ENCODE measurements at places on chromosomes 12 and 14.

GRCh38 chr12:61161961-61162360 is 1098.2 kb upstream of the USP15 start:
- DNase-seq: no peak

DNA sequence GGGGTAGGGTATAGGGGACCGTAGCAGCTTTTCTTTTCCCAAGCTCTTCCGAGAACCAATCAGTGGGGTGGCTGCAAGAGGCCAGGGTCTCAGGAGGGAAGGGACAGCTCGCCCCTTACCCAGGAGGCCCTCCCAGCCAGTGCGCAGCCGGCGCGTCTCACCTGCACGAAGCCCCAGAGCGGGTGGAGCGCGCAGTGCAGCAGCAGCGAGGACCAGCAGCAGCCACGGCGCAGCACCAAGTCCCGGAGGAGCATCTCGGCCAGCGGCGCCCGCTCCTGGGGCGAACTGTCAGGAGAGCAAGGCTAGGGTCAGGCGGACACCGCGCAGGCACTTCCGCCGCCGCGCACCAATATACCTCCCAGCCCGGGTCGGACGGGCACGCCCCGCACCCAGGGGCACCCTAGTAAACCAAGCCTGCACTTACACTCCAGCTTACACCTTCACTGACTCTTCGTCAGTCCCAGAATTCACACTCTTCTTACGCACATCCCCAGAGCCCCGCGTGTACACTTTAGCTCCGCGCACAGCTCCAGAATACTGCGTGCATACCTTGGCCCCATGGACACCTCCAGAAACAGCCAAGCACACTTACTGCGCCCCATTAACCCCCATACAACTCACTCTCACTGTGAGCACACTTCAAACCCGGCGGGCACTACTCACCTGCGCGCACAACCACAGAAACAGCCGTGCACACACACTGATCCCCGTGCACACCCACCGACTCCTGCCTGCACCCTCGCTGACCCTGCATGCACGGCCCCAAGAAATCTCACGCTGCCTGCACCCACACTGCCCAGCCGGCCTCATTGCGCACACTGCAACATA is 606 bp downstream of the PRIMA1 start:
- no peak for DNase-seq

DNA sequence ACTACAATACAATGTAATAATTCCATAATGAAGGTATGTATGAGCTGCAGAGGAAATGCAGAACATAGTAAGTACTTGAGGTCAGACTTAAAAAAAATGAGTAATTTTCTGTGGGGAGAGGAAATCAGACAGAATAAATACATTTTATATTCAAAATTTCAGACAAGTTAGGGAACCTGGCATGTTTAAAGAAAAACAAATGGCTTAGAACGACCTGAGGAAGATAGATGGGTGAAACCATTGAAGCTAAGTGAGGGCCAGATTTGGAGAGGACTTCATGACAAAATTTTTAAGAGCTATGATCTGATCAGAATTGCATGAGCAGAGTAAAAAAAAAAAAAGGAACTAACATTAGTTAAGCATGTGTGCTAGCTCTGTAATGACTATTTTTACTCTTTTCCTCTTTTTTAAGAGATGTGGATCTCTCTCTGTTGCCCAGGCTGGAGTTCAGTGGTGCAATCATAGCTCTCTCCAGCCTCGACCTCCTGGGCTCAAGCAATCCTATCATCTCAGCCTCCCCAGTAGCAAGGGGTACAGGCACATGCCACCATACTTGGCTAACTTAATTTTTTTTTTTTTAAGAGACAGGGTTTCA is 157.6 kb upstream of the PDE3A start:
- no peak for DNase-seq

DNA sequence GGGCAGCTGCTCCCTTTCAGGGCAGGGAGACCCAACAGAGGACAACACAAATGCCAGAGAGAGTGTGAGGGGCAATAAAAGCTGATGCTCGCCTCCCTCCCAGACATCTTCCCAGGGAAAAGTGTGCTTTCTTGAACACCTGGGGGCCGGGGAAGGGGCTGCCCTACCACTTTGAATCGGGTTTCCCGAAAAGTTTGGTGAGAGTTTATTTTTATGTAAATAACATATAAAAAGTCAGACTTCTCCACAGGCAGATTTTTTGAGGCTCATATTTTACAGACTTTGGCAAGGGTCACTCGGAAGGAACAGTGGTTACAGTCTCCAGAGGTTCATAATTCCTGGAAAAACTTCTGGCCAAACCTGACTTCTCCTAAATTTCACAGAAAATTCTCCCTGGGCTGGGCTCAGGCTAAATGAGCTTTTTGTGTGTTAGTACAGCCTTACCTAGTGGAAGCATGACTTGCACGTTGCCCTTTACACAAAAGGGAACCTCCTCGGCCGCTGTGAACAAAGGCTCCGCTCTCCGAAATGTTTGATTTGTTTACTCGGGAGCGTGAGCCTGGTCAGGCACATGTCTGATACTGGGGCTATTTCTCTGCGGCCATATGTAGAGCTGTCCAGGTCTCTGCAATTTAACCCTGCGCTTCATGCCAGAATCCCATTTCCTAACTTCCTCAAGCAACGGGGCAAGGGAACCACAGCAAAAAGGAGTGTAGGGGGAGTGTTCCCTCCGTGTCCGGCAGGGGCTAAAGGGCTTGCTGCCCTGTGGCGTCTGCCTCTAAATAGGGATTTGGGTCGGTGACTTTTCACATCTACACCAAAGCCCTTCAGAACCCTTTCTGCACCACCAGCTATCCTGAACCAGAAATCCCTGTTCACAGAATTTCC is 3.4 kb downstream of the RTL1 start:
- peak; percentile 68 for DNase-seq

- no peak for DNase-seq
Observed at GRCh38 chr14:81455390-81455789, 55.3 kb upstream of the STON2 start.

- peak; percentile 72 for DNase-seq
Observed at GRCh38 chr12:120194534-120195395, at the start of gene GCN1. GCN1 (minus strand) TSS chr12:120194715; CDS start chr12:120194697, 18 bp downstream.

DNA sequence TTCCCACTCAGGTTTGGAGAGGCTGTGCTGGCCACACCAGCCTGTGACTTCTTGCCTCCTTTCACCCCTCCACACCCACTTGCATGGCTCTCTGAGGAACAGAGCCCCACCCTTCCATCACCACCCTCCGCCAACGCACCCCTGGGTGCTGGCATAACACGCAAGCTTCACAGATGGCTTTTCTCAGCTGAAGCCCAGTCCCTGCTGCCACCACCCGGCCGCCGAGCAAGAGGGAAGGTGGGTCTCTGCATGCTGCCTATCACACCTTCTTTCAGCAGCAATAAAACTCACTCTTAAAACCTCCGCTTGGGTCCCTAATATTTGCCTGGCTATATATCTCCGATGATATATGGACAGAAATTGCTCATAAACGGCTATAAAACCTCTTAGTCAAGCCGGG is 41.6 kb downstream of the SMUG1 start:
- DNase-seq: no peak

DNA sequence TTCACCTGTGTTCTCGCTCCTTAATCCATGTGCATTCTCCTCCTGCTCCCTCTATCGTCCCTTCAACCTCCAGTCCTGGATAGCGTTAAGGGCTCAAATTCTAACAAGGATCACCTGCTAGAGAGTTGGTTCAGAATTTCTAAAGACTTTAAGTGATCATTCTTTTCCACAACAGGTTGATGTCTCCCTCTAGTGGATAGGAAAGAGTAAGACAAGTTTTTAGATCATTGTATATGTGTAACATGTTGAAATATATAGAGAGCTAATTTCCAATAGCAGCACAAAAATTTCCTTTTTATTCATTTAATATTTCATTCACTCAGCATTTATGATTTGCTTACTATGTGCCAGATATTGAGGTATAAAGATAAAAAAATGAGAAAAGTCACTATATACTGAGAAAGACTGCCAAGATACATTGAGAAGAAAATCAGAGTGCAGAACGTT is 9.3 kb upstream of the ESR2 start:
- DNase-seq: peak; percentile 63

GRCh38 chr14:101808020-101808641 is 46.6 kb downstream of the PPP2R5C start:
- no peak for DNase-seq

DNA sequence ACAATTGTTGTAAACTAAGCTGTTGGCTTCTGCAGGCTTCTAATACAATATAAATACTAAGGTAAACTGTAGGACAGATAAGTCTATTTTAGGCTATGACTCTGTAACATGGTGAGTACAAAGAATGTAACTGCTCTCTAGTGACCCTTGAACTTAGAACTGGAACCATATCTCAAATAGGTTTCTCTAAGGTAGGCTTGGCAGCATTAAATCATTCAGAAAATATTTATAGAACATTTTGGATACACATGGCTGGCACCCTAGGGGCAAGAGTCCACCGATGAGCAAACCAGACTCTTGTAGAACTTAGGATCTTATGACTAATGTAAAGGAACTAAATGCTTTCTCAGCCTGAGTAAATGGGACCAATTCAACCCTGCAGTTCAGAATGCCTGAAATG is 19.4 kb upstream of the SLC25A3 start:
- DNase-seq: no peak

DNA sequence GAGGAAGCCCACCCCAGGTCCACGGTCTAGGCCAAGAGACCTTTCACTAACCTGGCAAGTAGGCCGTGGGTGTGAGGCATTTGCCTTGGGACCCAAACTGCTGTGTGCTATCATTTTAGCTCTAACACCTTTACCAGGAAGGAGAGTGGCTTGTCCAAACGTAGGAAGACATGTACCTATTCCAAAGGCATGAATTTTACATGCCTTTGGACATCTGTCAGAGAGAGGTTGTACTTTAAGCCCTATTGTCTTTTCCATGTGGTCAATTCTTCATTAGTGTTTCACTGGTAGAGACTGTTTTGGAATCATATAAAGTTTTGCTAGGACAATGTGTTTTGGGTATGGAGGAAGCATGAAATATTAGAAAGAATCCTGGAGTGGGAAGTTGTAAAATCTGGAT is 148.8 kb downstream of the SLC41A2 start:
- no peak for DNase-seq

DNA sequence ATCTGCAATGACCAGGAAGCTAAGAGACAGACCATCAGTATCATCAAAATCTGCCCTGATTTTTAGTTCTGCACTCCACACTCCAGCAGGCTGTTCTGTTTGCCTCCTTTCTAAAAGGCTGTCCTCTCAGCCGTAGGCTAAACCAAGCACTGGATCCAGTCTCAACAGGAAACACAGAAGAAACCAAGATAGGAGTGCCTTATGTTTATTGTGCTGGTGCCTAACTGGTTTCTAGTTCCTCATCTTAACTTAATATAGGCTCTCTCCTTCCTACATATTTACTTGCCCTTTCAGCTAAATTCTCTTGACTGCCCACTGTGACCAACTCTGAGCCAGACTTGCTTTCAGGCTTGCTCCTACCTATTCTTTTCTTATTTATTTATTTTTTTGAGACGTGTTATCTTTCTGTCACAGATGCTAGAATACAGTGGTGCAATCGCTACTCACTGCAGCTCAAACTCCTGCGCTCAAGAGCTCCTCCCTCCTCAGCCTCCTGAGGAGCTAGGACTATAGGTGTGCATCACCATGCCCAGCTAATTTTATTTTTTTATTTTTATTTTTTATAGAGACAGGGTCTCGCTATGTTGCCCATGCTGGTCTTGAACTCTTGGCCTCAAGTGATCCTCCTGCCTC is 30.8 kb downstream of the GALNT4 start:
- no peak for DNase-seq

DNA sequence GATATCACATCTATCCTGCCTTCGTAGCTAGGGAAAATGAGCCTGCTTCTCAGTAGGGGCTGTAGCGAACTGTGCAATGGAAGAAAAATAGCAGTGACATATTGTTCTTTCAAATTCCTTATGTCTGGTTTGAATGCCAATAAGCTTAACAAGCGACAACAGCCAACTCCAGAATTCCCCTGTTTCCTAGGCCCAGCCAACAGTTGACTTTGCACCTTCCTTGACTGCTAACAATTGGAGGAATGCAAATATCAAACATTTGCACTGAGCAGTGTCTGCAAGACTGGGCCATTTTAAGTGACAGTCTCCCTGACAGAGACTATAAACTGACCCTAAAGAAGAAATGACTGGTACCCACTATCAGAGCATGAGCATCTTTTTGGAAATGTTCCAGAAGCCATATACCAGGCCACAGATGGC is 12.0 kb upstream of the SERPINA1 start:
- DNase-seq: no peak

- peak; percentile 55 for DNase-seq
Observed at GRCh38 chr14:59126714-59127436, 61.6 kb upstream of the DAAM1 start.

DNA sequence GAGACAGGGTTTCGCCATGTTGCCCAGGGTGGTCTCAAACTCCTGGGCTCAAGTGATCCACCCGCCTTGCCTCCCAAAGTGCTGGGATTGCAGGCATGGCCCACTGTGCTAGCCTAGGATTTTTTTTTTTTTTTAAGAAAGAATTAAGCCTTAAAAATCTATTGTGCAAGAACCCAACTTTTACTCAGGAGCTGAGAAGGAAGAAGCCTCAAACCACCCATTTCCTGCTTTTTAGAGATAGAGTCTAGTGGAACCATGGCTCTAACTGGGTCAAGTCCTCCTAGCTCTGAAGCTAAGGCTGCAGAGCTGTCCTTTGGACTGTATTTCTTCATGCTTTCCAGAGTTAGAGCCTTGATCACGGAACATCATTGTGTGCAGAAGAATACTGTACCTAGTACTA is 1.3 kb upstream of the TSFM start:
- no peak for DNase-seq

DNA sequence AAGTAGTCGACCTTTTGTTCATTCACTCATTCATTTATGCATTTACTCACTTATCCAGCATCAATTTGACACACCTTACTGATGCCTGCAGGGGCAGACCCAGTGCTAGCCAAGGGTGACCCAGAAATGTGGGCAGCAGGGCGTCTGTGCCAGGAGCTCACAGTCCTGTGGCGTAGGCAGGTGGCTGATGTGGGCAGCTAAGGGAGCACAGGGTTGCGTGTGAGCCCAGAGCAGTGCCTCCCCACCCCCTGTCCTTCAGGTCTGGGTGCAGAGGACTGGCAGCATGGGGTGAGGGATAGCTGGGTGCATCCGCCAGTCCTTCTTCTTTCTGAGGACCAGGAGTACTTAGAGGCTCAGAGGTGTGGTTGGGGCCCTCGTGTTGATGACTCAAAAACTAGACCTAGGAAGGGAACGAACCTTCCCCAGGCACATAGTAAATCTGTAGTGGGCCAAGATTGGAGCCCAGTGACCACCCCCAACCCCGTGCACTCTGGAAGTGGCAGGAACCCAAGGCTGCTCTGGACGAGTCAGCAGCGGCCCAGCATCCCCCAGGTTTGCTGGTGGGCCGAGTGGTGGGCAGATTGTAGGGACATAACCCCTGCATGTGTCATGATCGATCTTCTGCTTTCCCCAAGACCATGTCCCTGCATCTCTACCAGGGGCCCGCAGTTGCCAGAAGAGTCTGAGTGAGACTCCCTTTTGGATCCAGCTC is 63.9 kb downstream of the BEGAIN start:
- no peak for DNase-seq

Measured in NCI-H345 (cell line).